Activated CD4-positive, alpha-beta T cell treated with anti-CD3 and anti-CD28 coated beads, Interleukin-2, amount 50 U/mL, for 4 hours (primary cell): ENCODE measurements at places on chromosomes 1 and 21.

- DNase-seq, result no peak
Measured at GRCh38 chr1:24754229-24754628, 9.0 kb downstream of the CLIC4 start.

- DNase-seq, result no peak
Measured at GRCh38 chr1:183043872-183044854, 20.9 kb downstream of the LAMC1 start.

- peak; percentile 55 for DNase-seq
Measured at GRCh38 chr21:34889320-34889675, 159.8 kb downstream of the RUNX1 start.

GRCh38 chr1:201609661-201610318 lies 70.9 kb downstream of the NAV1 start:
- no peak for DNase-seq

- DNase-seq, result no peak
Measured at GRCh38 chr1:30879126-30879786, 29.3 kb downstream of the SDC3 start.
